ENCODE measurements at places on chromosomes 5 and 9.

DNA sequence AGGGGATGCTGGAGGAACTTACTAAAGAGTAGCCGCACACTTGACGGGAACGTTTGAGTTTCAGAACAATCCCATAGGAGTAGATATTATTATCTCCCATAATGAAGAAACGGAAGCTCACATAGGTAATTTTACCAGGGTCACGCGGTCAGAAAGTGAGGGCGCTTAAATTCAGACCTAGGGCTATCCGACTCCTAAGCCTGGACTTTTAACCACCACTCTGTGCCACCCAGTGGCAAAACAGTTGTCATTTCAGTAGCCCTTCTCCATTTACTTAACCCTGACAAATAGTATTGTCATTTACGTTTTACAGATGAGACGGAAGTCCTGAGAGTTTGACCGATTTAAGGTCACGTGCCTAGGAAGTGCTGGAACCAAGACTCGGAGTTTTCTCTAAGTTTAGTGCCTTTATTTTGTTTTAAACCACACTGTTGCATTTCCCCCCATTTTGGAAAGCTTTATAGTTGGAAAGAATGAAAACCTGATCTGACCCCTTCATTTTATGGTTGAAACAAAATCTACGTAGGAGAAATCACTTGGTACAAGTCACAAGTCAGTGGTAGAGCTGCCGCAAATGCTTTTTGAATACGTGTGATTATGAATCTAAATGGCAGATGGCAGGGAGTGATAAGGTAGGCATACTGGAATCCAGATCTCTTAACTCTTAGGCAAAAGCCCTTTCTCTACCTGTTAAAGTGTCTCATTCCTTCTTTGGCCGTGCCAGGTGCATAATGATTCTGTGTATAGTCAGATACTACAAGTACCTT is 650 bp downstream of the MRRF start:
- DNase-seq, result no peak

DNA sequence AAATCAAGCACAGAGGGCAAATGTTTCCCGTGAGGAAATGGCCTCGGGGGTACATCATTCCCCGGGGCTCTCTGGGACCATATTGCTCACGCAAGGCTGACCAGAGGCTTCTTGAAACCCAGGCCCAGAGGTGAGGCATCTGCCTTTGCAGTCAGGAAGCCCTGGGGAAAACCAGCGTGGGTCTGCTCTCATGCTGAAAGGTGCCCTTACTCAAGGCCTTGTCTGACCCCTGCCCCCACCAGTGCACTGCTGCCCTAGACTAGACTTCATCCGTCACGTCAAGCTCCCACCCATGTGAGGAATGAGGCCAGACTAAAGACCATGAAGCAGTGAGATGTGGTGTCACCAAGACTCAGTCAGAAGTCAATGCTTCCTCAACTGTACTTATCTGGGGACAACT is 66.1 kb downstream of the PAX5 start:
- no peak for DNase-seq

DNA sequence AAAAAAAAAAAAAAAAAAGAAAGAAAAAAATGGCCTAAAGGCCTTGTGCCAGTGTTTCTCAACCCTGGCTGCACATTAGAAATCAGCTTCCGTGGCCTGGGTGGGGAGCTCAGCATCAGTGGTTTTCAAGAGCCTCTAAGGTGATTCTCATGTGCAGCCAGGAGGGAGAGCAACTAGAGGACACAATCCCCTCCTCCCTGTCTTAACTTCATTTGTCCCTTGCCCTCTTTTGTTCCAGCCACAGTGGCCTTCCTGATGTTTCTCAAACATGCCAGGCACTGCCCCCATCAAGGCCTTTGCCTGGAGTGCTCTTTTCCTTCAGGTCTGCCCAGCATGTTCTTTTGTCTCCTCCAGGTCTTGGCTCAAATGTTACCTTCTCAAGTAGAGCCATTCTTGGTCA is 42.4 kb downstream of the HOMER1 start:
- DNase-seq, result no peak

- DNase-seq, result peak; percentile 22
These were observed 147.5 kb downstream of the GNAQ start for GRCh38 chr9:77883846-77884771.

GRCh38 chr9:131441441-131441840 is 47.6 kb downstream of the PRRC2B start:
- no peak for DNase-seq

- DNase-seq, result no peak
These were observed 81.7 kb downstream of the KCNT1 start for GRCh38 chr9:135783540-135784245.

DNA sequence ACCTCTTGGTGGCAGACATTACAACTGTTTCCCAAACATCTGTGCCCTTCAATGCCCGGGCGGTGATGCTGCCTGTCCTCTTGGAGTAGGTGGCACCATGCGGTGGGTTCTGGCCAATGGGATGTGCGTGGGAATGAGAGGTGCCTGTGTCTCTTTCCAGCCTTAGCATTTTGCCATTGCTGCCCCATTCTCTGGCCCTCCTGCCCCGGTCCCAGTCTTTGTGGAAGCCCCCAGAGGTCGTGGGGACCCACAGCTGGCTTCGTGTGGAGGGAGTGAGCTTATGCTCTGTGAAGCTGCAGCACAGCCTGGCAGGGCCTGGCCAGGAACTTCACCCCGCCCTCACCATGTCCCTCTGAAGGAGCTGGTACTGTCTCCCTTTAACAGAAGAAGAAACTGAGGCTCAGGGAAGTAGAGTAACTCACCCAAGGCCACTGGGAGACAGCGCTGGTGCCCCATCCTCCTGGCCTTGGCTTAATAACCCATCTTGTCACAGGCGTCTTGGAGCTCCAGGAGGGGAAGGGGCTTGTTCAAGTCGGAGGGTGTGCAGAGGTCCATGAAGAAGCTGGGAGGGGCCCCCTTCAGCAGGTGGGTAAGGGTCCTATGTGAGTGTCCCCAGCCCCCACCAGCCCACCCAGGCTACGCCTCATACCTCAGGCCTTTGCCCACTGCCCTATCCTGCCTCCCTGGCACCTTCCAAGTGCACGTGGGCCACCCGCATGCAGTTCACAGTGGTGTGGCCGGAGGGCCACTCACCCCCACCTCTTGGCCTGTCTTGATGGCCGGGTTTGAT is 173.6 kb downstream of the GAPVD1 start:
- no peak for DNase-seq

DNA sequence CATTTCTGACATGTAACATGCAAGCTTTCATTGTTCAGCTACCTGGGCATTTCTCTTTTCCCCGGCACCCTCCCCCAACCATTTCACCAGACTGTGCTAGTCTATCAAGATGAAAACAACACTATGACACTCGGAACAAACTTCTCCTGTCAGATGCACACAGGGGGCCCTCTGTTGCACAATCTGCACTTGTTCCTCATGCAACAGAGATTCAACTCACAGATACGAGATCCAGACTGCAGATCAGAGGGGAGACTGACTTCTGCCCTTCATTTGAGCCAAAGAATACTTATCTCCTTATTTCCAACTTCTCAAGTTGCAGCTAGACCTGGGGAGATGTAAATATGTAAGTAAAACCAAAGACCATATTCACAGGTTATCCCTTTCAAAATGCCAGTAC is 15.7 kb upstream of the FST start:
- no peak for DNase-seq

- DNase-seq, result no peak
These were observed 40.4 kb upstream of the MAN2A1 start for GRCh38 chr5:109649318-109649717.

DNA sequence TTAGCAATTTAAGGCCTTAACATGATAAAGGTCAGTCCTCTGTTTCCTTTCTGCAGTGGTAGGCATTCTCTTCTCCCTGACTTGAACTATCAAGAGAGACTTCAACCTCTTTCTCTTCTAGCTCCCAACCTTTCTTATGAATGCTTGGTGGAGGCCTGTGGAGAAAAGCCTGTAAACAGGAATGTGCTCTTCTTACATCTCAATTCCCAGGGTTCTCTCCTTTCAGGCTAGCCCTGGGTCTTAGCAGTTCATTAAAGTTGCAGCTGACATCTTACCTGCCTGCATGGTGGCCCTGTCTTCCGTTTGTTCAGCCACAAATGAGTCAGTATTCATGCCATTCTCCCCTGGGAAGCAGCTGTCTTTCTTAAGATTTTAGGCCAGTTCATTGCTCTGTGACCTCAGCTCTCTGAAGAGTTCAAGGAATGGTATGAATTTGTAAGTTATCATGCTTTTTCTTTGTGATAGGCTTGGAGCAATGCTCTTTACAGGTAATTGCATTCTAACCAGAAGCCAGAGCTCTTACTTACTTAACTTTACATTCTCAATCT is 77.8 kb downstream of the ADCY2 start:
- DNase-seq, result no peak

- no peak for DNase-seq
These were observed 61.0 kb upstream of the CAST start for GRCh38 chr5:96601200-96601599.

DNA sequence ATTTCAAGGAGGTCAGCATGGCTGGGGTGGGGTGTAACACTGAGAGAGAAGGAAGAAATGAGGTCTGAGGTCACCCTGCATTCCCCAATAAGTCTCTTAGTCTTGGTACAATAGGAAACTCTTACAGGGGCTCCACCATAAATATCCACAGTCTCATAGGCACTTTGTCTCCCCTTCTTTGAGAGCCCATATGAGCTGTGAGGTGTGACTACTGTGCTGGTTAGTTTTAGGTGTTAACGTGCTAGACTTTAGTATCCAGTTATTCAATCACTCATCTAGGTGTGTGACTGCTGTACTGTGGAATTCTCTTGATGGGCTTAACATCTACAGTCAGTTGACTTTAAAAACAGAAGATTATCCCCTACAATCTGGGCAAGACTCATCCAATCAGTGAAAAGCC is 378.1 kb upstream of the RFX3 start:
- no peak for DNase-seq

DNA sequence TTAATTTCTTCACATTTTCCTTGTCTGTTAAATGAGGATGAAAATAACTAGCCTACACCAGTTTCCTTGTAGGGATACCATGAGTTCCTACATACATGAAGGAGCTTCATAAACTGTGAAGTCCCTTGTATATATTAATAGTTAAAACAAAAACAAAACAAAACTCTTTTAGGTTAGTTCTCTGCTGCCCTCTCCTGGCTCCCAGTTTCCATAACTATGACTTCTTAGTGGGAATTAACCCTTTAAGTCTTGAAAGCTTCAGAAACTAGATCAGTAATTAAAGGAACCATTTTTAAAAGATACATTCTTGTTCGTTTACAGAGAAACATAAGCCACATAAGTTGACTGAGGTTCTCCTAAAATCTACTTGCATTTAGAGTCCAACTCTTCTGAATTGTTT is 500.0 kb upstream of the C9orf72 start:
- no peak for DNase-seq

DNA sequence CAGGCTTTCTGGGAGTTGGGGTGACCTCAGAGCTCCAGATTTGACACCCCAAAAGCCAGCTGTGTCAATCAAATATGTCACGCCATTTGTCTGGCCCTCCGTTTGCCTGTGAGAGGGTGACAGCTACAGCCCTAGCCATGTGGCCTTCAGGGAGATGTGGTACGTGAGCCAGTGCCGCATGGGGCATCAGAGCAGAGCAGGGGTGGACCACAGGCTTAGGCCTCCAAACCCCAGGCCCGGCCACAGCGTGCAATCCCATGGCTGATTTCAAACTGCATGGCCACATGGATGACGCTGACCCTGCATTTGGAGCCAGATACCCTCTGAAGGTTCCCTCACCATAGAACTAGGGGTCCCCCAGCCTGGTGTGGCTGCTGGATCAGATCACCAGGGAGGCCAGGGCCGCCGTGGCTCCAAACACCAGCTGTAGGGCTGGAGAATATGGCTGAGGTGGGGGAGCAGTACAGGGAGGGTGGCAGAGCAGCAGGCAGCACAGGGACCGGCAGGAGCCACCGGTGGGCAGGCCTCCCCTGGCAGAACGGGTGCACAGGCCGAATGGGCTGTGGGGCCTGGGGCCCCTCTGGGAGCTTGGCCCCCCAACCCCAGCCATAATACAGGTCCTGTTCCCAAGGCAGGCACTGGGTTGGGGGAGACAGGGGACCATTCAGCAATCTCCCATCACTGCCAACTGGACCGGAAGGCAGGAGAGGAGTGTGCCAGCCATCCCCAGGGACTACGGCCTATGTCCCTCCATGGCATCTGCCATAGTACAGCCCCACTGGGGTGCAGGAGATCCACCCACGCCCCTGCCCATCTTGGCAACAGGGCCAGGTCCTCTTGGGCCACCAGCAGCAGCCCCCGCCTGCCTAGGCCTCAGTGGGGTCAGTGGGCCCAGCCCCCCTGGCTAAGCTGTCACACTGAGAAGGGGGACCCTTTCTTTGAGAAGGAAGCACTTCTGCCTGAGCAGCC is 1.5 kb downstream of the SAPCD2 start:
- no peak for DNase-seq

DNA sequence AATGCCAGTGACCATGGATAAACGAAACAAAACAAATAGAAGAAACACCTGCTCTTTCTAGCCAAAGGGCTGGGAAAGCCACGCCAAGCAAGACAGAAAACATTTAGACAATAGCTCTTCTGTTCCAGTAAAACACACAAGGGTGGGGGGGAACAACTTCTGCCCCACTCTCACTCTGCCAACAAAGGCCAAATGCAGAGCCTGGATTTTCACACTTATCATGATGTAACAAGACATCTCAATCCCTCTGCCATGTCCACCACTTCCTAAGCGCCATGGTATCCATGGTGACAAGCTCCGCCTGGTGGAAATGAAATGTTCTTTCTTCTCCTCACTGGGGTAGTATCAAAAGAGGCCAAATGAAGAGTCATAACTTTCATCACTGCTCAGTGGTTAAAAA is 60.6 kb downstream of the DRD1 start:
- no peak for DNase-seq

DNA sequence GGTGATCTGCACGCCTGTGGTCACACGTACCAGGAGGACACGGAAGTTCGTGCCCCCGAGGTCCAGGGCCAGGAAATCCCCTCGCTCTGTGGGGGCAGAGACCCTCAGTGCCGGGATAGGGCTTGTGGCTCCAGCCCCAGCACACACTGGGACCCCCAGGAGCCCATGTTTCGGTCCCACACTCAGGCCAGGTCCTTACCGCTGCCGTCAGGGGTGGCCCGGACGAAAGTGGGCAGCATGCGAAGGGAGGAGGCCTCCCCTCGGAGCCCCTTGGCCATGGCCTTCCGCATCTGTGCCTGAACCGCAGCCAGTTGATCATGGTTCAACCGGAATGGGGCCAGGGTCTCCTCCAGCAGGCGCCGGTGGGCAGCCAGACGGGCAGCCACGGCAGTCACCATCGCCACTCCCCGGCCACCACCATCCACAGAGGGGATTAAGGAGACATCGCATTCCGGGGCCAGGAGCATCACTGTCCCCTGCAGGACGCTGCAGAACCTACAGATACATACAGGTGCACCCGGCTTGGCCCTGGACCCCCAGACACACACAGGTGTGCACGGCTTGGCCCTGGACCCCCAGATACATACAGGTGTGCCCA is 11.8 kb downstream of the HK3 start:
- no peak for DNase-seq

GRCh38 chr5:107157809-107158208 is 512.9 kb downstream of the EFNA5 start:
- no peak for DNase-seq

- DNase-seq, result no peak
These were observed 128.5 kb upstream of the HMHB1 start for GRCh38 chr5:143683459-143683858.

GRCh38 chr9:105444130-105444529 is 3.7 kb upstream of the FSD1L start:
- no peak for DNase-seq

- DNase-seq, result no peak
These were observed 87.3 kb downstream of the DMXL1 start for GRCh38 chr5:119158144-119158543.
